ENCODE measurements at places on chromosomes 3 and 15. TPM values are rescaled to one million over a fixed set of nuclear protein-coding genes. Genes with fewer than 3 reads are reported as not detected.

GRCh38 chr15:40072216-40072990, 33.4 kb upstream of the SRP14 start:
- no peak for DNase-seq

Gene CFAP161
- 1.0 TPM for total RNA-seq

DNA sequence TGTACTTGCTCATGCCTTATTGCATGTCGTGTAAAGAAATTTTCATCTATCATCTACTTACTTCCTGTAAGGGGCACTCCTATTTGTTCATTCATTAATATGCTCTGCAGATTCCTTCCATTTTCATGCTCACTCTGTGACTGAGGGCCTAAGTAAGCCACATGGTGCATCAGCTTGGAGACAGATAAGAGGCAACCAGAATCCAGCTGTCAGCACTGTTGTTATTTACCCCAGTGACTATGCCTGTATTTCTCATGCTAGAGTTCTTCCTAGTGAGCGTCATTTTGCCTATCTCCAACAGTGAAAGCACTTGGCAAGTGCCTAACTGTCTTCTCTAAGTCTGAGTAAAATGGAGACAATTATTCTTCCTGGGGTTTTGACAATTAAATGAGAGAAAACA, 124.8 kb upstream of the ABI3BP start:
- DNase-seq: no peak

DNA sequence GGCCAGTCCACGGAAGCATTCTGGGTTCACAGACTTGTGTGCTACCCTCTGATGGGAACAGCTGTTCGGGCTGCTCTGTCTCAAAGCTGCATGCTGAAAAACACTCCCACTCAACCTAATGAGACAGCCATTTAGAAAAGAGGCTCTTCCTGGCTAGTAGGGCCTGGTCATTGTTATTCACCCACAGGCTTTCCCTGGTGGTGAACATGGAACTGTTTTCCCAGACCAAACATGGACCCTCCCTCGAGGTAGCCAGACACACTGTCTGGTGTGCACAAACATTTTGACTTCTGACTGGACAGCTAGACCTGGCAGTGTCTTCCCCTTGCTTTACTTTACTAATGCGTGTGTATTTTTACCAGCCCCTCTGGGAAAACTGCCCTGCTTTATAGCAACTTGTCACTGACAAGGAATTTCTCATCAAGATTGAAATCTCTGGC, 39.0 kb downstream of the MECOM start:
- no peak for DNase-seq

GRCh38 chr3:23239211-23240068, 36.3 kb downstream of the UBE2E2 start:
- DNase-seq: no peak

All from glomerular endothelial cell (primary cell).